Stimulated activated CD4-positive, alpha-beta T cell treated with anti-CD3 and anti-CD28 coated beads, Interleukin-1b, Interleukin-23, amount 100 ng/mL, for 1 hour (primary cell): ENCODE measurements at places on chromosomes 4 and X.

DNA sequence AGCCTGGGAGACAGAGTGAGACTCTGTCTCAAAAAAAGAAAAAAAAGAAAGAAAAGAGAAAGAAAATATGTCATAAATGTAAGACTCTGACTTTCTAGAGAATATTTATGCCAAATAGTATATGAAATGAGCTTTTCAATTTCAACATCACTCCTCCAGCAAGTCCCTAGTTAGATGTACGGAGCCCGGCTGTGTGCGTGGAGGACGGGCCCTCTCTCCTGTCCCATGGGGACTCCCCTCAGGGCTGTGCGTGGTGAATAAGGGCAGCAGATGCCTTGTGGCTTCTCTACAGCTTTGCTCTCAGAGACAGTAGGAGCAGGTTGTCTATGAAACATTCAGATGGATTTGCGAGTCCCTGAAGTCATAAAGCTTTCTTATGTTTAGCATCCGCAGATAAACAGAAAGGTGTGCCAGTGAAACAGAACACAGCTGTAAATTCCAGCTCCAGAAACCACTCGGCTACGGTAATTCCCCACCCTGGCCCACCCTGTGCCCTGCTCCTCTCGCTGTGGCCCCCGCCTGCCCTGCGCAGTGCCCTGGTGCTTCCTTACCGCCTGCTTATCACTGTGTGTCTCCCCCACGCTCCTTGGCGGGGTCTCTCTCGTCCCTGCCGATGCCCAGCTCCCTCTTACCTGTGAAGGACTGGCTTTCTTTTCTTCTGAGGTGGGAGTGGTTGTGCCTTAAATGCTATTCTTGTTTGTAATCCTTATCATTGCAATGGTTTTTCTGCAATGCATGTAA, 13.9 kb upstream of the HGFAC start:
- no peak for DNase-seq

DNA sequence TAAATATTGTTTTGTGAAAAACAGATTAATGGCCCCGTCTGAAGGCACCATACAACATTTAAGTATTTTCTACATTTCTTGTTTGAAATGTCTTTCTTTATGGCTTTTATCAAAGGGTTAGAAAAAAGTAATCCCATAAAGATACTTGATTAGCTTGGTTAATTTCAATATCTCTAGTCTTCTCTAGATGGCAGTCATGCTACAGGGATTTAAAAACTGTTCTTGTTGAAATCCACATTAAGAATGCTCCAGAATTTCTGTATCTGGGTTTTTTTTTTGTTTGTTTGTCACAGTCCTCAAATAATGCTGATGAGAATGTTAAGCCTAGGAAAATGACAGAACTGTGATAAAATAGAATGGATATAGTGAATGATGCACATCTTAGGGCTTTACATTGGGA, 109.0 kb upstream of the AADAT start:
- no peak for DNase-seq

- DNase-seq = no peak
These were observed 9.5 kb downstream of the SLC38A5 start for GRCh38 chrX:48460606-48461005.

GRCh38 chr4:110344165-110344564, 131.8 kb upstream of the ENPEP start:
- DNase-seq = no peak

DNA sequence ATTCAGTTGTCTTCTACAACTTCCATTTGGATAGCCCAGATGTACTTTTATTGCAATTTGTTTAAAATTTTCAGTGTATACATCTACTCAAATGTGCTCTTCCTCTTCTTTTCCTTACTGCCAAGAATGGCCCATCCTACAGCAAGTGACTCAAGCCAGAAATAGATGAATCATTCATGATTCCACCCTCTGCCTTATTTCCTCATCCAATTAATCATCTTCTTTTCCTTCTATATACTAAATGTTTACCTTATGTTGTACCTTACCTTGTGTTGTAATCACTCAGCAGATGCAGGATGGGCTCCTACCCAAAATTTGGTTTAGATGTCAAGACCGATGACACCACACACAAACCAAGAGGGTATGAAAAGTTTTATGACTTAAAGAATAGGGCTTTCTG, 437.8 kb downstream of the GRXCR1 start:
- DNase-seq = no peak

DNA sequence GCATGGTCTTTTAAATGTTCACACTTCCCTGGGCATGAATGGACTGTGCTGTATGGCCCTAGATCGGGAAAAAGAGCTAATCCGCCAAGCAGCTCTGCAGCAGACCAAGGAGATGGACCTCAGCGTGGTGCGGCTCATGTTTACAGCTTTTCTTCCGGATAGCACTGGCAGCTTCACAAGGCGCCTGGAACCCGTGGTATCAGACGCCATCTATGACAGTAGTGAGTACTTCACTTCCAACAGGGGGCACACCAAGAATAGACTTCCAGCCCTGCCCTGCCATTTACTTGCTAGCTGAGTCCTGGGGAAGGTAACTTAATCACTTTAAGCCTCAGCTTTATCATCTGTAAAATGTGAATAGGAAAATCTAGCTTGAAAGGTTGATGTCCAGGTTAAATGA, 77.7 kb downstream of the NFKB1 start:
- no peak for DNase-seq

DNA sequence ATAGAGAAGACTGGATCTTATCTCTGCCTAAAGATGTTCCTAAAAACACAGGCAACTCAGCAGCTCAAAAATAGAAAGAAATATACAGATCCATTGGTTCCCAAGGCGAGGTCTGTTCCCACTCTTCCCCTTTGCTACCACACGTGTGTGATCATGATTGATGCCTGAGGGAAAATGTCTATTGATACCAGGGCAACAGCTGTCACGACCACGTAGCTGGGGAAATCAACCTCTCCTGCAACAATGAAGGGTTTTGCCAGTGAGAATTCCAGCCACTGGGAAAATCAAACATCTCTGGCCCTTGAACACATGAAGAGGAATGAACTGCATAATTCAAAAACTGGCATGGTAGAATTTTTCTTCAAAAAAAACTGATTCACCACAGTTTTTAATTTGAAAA, 131.0 kb upstream of the MAP3K15 start:
- DNase-seq = no peak

DNA sequence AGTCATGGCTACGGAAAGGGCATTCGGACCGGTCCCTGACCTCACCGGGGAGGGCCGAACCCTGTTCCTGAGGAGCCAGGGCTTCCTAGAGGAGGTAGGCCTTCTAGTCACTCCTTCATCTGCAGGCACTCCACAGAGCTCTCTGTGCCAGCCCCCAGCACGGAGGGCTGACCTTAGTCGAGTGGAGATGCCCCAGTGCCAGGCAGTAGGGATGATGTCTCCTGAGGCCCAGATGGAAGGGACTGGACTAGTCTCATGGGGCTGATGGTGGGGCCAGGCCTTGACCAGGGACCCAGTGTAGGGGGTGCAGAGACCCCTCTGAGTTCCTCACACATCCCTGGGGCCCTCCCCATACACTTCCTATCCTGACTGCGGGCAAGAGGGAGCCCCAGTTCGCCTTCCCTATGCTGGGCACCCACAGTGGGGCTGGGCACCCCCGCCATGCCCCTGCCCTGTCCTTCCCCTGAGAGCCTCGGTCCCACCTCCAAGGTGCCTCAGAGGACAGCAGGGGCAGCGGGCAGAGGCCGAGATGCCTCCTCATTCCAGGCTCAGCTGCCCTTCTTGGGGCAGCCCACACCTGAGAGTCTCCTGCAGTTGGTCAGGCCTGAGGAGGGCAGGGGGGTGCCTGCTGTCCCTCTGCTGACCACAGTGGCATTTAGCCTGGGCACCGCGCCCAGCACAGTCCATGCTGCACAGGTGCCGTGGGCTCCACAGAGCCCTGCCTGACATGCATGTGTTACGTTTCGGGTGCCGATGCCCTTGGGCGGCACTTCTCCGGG, 1.4 kb upstream of the MSANTD1 start:
- DNase-seq = no peak

GRCh38 chr4:146522869-146523205, 1.1 kb upstream of the SLC10A7 start:
- DNase-seq = no peak

- DNase-seq = no peak
These were observed 56.0 kb downstream of the RAI2 start for GRCh38 chrX:17805120-17805519.
